ENCODE measurements at places on chromosomes 5 and 9.

DNA sequence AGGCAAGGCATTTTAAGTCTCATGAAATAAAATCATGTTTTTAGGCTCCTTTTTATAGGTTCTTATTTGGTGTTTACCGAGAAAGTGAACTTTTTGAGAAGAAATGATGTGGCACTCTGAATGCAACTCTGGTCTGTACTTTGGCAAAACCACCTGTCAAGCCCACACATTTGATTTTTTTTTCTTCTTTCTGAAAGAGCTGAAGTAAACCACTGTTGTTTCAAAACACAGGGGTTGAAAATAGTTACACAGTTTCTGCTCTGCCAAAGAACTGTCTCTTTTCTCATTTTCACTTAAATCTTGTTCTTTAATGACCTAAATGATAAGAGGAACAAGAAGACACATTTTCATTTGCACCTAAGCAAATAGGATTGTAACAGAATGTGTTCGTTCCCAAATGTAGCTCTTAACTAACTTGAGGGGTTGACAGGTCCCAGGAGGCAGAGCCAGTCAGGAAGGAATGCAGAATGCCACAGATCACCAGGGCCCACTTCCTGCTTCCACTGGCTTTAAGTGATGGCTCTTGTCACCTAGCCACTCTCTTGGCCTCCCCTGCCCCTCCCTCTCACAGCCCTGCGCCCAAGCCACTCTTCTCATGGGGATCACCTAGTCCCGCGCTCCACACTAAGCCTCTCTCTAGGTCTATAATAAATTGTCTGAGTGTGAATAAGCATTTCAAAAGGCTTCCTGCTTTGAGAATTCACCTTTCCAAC lies 47.3 kb downstream of the MED27 start:
- no peak for DNase-seq

- DNase-seq, result peak; percentile 69
Observed at GRCh38 chr9:4489919-4490704, at the start of gene SLC1A1. TSS of gene SLC1A1 (plus strand) at chr9:4490468. CDS start at chr9:4490680, 212 bp downstream.

GRCh38 chr5:58412081-58412480 lies 47.8 kb downstream of the PLK2 start:
- no peak for DNase-seq

DNA sequence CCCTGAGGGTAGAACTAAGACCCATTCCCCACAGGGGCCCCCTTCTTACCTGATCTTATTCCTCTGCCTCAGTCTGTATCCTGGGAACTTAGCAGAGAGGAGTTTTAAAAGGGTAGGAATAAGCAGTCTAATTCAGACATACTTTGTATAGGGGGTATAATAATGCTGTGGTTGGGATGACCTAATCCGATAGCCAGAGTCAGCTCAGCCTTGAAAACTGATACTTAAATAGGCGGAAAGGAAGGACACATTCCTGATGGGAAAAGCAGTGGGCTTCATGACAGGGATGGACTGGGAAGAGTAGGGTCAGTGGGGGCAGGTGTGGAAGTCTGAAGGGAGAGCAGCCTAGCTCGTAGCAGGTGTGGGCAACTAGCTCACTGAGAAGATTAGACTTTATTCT lies 52.2 kb upstream of the TESK1 start:
- DNase-seq, result no peak

- DNase-seq, result peak; percentile 53
Observed at GRCh38 chr5:150489360-150490295, 18.3 kb upstream of the NDST1 start.

DNA sequence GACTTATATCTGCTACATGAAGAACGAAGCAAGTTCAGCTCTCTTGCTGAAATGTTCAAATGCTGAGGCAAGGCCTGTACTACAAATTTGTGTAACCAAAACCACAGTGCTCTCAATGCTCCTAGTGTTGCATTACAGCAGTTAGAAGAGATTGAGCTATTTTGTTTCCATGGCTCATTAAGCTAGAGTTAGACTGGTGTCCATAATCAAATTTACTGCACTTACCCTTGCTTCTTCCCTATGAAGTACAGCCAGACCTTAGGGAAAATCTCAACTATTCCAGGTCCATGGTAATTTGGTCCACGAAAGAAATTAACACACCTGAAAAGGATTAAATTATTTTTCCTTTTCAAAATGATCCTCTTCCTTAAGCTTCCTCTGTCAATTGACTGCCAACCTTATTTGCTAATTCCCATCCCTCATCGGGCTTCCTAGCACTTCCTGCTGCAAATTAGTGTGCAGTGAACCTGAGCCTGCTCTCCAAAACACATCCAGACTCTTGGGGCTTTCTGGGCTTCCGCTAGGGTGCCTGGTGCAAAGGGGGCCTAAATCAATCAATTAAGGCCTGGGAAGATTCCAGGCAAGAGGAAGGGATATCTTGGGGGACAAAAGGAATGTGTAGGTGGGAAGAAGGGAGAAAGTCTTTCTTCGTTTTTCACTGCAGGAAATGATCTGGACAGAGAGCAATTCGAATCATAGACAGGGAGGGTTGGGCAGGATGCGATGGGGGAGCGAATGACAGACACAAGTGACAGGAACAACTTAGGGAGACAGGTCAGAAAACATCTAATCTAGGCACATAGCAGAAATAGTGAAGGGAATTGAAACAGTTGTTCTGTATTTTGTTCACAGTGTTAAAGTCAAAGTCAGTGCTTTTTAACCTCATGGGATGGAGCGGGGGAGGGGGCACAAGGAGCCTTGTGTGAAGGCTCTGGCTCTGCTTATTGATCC lies 542.4 kb downstream of the RAB3C start:
- no peak for DNase-seq

- DNase-seq, result no peak
Observed at GRCh38 chr5:122301016-122301415, 11.0 kb upstream of the SNCAIP start.

DNA sequence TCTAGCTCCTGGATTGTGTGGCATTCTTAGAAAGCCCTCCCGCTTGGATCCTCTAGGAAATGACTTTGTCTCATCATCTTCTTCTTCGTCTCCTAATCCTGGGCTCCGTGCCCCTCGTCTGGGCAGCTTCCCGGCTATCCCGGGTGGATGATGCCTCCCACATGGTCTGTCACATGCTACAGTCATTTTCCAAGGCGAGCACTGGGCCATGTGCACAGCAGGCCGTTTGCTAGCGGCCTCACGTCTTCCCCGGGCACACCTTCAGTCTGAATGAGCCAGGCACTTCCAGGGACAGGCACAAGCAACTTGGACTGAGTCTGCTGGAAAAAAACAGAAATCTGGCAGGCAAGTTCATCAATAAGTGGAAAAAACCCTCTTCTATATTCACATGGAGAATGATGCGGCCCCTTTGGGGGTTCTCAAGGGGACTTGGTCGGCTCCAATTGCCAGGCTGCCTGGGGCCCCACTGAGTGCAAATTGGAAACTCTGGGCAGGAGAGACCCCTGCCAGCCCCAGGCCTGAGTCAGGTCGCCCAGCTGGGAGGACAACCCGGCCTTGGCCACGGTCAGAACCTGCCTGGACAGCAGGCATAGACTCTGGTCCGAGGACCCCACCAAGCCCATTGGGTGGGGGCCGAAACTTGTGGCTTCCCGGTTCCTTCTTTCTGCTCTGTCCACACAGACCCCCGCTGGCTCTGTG lies 11.1 kb upstream of the WNK2 start:
- no peak for DNase-seq

DNA sequence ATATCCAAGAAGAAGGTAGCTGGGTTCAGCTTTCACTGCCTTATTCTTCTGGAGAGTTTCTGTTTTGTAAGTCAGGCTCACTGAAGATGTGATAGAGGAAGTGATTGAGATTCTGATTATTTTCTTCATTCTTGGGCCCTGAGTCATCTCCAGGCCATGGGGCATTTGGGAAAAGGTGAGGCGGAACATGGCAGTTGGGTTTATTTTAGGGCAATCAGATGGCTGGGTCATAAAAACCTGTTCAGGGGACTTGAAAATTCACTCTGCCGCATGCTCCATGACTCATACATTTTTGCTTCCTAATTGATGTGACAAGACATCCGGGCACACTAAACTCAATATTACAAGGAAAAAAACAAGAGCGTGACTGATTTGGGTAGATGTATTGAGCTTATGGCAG lies 265.7 kb upstream of the KLF4 start:
- no peak for DNase-seq

DNA sequence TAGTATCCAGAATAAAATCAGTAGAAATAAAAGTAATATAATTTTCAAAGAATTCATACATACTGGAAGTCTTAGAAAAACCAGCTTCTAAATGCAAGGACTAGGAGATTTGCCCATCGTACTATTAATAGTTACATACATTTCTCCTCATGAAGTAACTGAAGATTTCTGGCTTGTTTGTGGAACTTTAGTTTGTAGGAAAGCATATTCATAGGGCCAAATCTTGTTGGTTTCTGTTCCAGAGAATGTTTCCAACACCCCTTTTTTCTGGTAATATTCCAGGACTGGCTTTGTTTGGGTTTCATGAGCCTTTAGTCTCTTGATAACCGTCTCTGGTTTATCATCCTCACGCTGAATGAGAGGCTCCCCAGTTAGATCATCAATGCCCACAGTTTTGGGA lies 66.3 kb upstream of the TJP2 start:
- no peak for DNase-seq

GRCh38 chr5:124007675-124008398 lies 495.9 kb downstream of the CSNK1G3 start:
- DNase-seq, result no peak

DNA sequence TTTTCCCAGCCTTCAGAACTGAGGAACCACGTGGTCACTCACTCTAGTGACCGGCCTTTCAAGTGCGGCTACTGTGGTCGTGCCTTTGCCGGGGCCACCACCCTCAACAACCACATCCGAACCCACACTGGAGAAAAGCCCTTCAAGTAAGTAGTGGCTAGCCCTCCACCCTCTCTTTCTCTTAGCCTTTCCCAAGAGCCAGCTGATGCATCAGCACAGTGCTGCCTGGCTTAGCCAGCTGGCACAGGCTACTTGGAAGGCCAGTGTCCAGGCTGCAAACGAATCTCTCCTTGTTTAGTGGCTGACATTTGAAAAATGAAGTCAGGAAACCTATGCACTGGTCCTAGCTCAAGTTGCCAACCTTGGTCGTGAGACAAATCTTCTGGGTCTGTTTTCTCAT lies 91.1 kb downstream of the PRDM6 start:
- no peak for DNase-seq

- no peak for DNase-seq
Observed at GRCh38 chr9:20604562-20604961, 17.7 kb downstream of the MLLT3 start.

GRCh38 chr5:71782771-71783770 lies 64.0 kb downstream of the CARTPT start:
- DNase-seq, result peak; percentile 74

- no peak for DNase-seq
Observed at GRCh38 chr5:160694896-160695295, 157.1 kb downstream of the ATP10B start.

GRCh38 chr9:12880406-12881015 lies 105.7 kb downstream of the LURAP1L start:
- DNase-seq, result no peak

DNA sequence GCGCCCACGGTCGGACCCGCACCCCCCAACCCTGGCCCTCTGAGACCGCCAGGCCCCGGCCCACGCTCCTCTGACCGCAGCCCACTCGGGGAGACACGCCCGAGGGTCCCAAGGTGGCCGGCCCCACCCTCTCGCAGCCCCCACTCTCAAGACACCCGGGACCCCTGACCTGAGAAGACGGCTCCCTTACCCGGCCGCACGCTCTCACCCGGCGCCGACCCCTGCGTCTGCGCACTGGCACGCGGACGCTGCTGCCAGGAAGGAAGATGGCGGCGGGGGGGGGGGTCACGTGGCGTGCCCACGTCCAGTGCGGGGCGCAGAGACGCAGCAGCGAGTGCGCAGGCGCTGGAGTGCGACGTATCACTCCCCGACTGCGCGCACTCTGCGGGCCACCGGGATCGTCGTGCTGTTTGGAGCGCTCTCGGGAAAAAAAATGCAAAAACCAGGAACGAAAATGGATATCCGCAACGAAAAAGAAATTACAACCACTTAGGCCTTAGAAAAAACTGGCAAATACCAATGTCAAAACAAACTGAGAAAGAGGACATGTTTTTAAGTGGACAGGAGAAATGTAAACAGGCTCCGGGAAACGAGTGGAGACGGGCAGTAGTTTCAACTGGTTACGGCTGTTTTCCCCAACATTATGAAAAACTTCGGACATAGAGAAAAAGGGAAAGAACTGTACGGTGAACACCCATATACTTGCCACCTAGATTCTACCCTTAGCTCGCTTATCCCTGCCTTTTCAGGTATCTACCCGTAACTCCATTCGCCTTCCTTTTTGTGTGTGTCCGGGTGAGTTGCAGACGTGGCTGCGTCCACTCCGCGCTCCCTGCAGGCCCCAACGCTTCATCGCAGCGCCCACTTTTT lies at the start of gene MRPL36:
Gene MRPL36 (minus strand): TSS at position 236 of the 870 bp plus-strand sequence. CDS start 902 bp downstream, outside the sequence.
- peak; percentile 78 for DNase-seq

- no peak for DNase-seq
Observed at GRCh38 chr9:77906991-77907390, 124.6 kb downstream of the GNAQ start.

GRCh38 chr9:131418143-131419025 lies 24.5 kb downstream of the PRRC2B start:
- DNase-seq, result no peak

DNA sequence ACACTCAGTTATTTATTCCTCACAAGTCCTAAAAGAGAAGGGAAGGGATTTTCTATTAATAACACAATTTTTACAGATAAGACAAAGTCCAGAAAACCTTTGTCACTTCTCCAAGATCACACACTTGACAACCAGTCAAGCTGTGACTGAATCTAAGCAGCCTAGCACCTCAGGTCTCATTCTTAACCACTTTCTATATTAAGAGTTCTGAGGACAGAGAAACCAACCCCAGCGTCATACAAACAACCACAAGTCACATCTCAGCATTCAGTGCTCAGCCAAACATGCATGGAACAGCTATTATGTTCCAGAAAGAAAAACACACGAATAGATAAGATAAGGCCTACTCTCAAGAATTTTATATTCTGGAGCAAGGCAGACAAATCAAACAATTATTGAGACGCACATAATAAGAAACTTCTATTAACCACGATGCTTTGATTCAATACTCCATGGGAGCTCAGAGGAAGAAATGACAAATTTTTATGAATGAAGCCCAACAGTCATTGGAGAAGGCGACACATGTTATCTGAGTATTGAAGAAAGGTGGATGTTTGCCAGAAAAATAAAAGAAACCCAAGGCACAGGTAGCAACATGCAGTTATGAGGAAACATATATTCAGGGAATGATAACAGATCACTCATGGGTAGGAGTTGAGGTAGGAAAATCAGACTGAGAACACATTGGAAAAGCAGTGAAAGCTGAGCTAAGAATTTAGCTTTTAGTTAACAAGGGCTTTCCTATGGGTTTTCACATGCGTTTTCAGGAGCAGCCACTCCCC lies 113.1 kb downstream of the HTR4 start:
- no peak for DNase-seq

DNA sequence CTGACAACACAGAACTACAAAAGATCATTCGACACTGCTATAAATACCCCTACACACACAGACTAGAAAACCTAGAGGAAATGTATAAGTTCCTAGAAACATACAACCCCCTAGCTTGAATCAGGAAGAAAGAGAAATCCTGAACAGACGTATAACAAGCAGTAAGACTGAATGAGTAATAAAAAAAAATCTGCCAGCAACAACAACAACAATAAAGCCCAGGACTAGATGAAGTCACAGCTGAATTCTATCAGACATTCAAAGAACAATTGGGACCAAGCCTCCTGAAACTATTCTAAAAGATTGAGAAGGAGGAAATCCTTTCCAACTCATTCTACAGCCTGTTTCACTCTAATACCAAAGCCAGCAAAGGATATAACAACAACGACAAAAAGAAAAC lies 68.2 kb upstream of the SLIT3 start:
- DNase-seq, result no peak
